ENCODE measurements at places on chromosomes 5 and 9. TPM values are rescaled to one million over a fixed set of nuclear protein-coding genes. Genes with fewer than 3 reads are reported as not detected.

Gene IGFBPL1
- total RNA-seq: not detected

Gene ADAMTS16
- total RNA-seq: not detected

Gene FAM114A2
- 24.2 TPM for total RNA-seq

Gene TAF11L5
- not detected for total RNA-seq

Gene HRCT1
- total RNA-seq: not detected

Gene HMMR
- total RNA-seq: 119 TPM

Gene SLC6A7
- not detected for total RNA-seq

Gene DRD1
- not detected for total RNA-seq

Gene AJM1
- 3.7 TPM for total RNA-seq

Gene NSG2
- not detected for total RNA-seq

Gene CCDC180
- 2.7 TPM for total RNA-seq

Gene ELOVL7
- 2.0 TPM for total RNA-seq

- no peak for DNase-seq
Measured at GRCh38 chr5:122312591-122313406, 762 bp downstream of the SNCAIP start.

DNA sequence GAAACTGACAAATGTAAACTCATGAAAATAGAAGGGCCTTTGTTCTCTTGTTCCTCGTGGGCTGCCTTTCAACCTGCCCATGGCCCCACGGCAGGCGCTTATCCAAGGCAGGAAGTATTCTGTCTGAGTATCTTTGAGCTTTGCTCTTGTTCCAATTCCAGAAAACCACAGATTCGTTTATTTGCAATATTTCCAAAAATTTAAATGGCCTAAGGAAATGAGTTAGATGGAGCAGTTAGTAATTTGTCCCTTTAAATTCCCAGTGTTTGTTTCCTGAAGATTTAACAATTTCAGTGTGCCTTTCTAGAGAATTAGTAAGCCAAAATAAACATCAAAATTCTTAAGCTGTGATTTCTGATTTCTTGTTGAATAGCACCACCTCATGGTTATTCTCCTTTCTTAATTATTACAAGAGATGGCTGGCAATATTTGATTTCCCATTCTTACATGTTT, 299.4 kb upstream of the RASA1 start:
- DNase-seq: no peak

- no peak for DNase-seq
Measured at GRCh38 chr5:156356238-156356637, 29.3 kb downstream of the SGCD start.

- no peak for DNase-seq
Measured at GRCh38 chr5:131709043-131709442, 74.0 kb upstream of the RAPGEF6 start.

DNA sequence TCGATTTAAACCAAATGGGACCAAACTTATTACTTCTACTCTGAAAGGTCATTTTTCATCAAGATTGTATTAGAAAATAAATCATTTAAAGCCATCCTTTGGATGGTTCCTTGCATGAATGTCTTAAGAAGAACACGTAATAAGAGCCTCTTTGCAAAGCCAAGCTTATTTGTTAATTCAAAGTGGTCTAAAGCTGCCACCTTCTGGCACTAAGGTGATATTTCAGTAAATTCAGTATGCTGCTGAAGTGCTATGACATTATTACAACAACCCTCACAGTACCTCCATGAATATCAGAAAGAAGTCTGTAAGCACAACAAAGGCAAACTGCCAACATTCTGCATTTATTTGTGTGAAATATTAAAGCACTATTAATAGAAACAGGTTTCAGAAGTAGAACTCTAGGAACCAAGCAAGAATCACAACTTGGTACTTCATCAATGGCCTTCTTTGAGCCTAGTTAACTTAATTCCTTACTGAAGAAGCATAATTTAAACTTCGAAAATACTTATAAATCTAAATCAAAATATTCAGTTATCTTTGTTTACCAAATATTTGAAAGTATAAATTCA, 53.1 kb upstream of the TYRP1 start:
- DNase-seq: no peak

GRCh38 chr5:79831381-79832309, 142.0 kb downstream of the CMYA5 start:
- DNase-seq: no peak

DNA sequence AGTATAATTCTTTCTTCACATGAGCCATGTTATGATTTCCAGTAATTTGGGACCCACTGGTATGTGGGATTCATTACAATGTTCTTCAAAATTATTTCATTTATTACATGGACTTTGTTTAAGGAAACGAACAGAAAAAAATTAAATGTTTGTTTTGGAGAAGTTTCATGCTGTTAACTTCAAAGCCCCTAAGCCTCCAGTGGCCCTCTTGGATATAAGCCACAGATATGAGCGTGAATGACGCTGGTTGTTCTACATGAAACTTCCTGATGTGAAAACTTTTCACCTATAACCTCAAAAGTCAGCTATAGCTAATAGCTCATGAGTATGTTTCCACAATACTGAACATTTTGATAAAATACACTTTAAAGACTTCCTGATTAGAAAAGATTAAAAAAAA, 334.2 kb downstream of the PDE4D start:
- DNase-seq: no peak

DNA sequence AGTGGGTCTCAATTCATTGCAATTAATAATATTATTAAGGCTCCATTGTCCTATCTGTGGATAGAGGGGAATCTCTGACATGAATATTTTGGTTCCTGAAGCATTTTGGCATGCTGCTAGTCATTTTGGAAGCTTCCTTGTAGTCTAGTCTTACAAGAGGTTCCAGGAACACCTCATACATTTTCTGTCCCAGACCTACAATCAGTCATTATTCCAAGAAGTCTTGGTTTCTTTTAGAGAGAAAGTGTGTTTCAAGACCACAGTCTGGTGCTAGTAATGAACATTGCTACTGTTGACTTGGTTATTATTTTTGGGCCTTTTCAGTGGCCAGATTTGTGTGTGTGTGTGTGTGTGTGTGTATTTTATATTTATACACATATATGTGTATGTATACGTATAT, 98.9 kb downstream of the ERCC6L2 start:
- no peak for DNase-seq

- DNase-seq: no peak
Measured at GRCh38 chr9:98217255-98217654, 24.8 kb upstream of the CORO2A start.

DNA sequence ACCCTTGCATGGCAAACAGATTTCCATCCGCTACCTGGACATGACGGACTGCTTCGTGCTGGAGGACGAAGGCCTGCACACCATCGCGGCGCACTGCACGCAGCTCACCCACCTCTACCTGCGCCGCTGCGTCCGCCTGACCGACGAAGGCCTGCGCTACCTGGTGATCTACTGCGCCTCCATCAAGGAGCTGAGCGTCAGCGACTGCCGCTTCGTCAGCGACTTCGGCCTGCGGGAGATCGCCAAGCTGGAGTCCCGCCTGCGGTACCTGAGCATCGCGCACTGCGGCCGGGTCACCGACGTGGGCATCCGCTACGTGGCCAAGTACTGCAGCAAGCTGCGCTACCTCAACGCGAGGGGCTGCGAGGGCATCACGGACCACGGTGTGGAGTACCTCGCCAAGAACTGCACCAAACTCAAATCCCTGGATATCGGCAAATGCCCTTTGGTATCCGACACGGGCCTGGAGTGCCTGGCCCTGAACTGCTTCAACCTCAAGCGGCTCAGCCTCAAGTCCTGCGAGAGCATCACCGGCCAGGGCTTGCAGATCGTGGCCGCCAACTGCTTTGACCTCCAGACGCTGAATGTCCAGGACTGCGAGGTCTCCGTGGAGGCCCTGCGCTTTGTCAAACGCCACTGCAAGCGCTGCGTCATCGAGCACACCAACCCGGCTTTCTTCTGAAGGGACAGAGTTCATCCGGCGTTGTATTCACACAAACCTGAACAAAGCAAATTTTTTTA, 242.9 kb downstream of the MARCHF11 start:
- no peak for DNase-seq

- DNase-seq: no peak
Measured at GRCh38 chr5:179339081-179339480, 6.2 kb downstream of the ADAMTS2 start.

GRCh38 chr5:142248853-142249462, 75.9 kb downstream of the SPRY4 start:
- no peak for DNase-seq

- DNase-seq: no peak
Measured at GRCh38 chr9:2856400-2856799, 12.5 kb upstream of the PUM3 start.

DNA sequence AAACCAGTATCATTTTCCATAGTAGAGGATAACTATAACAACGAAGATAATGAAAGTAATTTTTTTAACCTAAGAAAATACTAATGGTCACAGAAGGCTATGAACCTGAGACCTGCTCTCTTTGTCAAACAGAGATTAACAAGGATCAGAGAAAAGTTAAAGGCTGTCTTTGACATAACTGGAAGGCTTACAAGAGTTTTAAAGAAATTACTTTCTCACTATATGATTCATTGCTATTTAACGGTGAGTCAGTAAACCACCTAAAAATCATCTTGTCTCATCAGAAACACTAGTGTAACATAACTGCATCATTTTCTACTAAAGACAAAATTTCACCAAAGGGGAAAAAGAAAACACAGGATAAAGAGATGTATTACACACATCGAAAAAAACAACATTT, 19.3 kb downstream of the MLANA start:
- DNase-seq: no peak

GRCh38 chr9:138063785-138064184, 186.2 kb downstream of the CACNA1B start:
- DNase-seq: no peak

DNA sequence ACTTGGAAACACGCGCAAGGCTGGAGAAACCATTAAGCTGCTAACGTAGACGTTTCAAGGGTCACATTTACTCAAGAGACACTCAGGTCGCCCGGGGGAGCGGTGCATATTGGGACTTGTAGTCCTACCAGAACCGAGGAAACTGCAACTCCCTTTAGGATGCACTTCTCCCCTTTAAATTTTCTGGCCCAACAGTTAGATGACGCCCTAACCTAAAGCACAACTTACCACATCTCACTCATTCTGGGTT, 384 bp upstream of the DMXL1 start:
- no peak for DNase-seq

DNA sequence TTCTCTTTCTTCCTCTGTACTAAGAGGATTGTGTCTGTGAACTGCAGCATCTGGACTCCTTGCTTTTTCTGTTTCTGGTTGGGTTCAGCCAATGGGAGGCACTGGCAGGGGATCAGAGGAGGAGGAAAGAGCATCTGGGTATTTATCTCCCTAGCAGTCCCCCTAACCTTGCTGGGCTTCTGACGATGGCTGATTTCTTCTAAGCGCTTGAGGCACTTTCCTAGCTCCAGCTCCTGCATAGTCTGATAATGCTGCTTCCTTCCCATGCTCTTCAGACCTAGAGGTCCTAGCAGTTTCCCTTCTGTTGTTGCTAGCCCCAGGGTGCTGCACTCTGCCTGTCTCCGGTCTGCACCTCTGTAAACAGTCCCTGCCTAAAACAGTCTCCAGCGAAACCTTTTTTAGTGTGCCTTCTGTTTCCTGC, 225.1 kb downstream of the PDZD2 start:
- no peak for DNase-seq

DNA sequence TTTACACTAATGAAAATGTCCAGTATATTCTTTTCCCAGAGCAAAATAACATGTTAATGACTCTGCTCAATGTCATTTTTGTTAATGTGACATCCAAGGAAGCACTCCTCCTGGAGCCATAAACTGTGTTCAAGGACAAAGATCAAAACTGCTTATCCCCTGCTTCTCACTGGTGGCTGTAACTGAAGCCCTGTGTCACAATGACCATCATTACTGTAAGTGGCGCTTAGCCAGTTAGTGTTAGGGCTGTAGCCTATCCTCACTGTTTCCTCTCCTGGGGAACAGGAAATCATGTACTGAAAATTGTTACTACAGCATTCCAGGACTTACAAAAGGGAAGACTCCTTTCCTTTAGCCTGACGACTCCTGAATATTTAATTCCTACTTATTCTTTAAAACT, 71.7 kb upstream of the COX7C start:
- no peak for DNase-seq

DNA sequence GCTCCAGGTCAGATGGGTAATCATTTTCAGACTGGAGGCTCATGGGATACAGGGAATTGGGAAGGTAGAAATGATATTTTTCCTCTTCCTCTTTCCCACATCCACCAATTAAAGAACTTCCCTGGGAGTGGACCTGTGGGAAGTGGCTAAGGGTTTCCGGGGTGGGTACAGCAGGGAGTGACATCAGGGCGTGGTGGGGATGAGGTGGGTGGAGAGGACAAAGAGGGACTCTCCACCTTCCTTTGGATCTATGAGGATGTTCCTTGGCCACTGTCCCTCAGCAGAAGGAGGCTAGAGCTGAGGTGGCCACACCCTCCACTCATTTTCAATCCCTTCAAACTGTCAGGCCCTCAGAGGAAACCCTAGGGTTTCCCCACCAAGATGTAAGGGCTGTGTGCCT, 54.7 kb downstream of the IRF1 start:
- no peak for DNase-seq

DNA sequence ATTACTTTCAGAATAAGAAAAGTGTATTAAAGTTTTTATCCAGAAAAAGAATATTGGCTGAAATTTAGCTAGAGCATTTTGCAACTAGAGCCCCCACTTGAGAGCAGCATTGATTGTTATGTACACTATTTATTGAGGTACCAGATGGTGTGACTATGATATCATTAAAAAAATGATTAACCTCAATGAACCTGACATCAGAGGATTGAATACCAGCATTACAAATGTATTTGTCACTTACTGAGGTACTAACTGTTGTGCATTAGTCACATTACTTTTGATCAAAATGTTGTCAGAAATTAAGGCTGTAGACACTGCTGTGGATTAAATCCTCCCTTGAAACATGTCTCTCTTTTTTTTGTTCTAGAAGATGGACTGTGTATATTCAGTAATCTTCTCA, 127.8 kb upstream of the DHFR start:
- DNase-seq: no peak

GRCh38 chr9:5514617-5515260, 4.4 kb downstream of the PDCD1LG2 start:
- no peak for DNase-seq
